ENCODE measurements at places on chromosomes 2 and 18.

DNA sequence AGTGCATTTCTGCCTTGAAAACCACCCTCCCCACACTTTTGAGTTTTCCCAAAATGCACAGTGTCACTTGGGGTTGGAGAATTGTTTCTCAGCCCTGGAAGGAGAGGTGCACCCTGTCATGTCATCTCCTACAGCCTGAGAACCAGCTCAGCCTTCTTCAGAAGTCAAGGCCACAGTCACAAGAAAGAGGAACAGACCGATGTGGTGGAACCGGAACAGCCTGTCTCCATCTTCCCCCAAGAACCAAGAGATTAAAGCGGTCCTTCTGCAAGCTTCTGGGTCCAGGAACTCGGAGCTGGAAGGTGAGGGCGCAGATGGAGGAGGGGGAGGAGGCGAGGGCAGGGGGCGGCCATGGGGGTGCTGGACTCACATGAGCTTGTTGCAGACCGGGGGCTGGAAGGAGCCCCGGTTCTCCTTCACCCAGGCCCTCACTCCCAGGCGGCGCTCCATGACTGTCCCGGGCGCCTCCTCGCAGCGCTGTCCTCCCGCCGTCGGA lies 248 bp downstream of the HAAO start:
- DNase-seq, result no peak

- DNase-seq, result no peak
Measured at GRCh38 chr2:224378701-224379097, 23.2 kb downstream of the FAM124B start.

- DNase-seq, result no peak
Measured at GRCh38 chr2:176445956-176446355, 176.7 kb downstream of the MTX2 start.

- DNase-seq, result no peak
Measured at GRCh38 chr2:121368836-121369235, 83.8 kb upstream of the TFCP2L1 start.

DNA sequence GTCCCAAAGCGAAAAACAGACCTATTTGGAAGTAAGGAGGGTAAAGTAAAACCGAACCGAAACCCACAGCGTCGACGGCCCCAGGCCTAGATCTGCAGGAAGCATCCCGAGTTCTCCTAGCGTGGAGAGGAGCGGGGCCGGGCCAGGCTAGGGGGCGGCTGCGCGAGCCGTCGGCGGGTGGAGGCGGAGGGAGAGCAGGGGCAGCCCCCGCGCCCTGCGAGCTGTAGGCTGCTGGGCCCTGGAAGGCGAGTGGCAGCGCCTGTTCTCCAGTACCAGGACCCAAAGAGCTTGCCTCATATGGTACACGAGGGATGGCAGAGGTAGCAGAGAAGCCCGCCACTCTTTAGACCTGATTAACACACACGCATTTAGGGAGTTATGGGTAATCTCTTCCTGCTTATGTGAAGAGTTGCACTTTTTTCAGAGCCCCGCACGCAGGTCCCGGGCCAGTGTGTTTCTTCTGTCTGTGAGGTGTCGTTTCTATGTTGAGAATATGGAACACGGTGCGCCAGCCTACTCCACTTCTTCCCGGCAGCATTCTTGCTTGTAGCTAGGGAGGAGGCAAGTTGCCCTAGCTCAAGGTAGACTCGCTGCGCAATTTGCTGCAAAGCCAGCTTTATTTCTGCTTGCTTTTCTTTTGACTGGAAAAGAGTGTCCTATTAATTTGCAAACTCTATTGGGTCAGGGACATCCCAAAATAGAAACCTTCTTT lies 71.1 kb downstream of the ARHGEF33 start:
- DNase-seq, result no peak

DNA sequence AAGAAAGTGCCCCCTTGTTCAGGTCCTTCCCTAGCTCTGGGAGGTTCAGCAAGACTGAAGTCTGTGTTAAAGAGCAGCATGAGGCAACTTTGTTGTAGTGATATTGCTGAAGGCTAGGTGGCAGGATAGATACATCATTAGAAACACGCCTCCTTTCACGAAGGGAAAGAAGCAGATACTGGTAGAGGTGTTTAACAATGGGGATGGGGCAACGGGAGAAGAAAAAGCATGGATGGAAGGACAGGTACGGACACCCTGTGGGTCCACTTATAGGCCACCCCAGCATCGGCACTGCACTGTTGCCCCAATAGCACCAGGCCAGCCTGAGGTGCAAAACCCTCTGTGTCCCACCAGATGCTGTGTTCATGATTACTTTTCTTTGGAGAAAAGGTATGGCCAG lies 3.5 kb upstream of the IGFBP5 start:
- no peak for DNase-seq

GRCh38 chr2:2187196-2187595 lies 143.9 kb downstream of the MYT1L start:
- DNase-seq, result no peak

DNA sequence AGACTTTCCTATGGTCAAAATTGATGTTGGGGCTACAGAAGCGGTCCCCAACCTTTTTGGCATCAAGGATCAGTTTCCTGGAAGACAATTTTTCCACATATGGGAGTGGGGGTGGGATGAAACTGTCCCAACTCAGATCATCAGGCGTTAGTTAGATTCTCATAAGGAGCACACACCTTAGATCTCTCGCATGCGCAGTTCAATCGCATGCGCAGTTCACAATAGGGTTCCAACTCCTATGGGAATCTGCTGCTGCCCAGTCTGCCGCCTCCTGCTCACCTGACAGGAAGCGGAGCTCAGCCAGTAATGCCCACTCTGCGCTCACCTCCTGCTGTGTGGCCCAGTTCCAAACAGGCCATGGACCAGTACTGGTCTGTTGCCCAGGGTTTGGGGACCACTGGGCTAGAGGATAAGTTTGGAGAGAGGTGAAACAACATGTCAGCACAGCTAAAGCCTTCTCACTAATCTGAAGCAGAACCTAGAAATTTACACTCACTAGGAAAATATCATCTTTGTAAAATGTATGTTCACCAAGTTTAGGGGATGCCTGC lies 410.8 kb upstream of the ZNF804A start:
- DNase-seq, result no peak
